ENCODE measurements at places on chromosomes 7 and 10.
A peak's percentile ranks its signal among the peaks of the same experiment; 100 is the strongest.

DNA sequence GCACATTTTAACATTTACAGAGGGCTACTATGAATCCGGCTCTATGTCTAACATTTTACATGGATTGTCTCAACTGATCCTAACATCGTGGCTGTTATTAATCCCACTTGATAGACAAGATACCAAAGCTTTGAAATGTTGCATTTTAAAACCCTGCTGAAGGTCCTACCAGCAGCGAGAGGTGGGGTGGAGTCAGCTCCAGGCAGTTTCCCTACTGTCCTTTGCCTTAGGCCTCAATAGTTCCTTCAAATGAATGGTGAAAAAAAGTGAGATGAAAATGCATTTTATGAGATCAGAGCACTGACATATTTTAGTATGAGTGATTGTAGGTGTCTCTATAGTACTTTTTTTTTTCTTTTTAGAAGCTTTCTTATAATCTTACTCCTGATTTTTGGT lies 26.6 kb downstream of the BAIAP2L1 start:
- no peak for DNase-seq

DNA sequence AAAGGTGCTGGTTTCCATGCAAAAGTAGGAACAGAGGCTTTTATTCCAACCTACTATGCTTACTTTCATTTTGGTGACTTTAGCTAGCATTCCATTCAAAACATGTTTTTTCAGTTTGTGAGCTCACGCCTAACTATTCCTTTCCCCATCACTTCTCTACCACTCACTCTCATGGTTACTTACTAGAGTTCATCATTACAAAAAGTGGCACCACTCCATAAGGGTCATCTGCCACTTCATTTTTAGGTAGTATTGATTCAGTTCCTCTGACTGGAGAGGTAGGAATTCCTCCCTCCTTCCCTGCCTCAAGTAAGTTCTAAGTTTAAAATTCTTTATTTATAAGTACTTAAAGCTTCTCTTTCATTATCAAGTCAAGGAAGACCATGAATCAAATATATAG lies 543.1 kb downstream of the HTR7 start:
- DNase-seq: no peak

GRCh38 chr10:119370972-119371703 lies 163.8 kb downstream of the GRK5 start:
- DNase-seq: no peak

- DNase-seq: no peak
Measured at GRCh38 chr7:24968165-24968564, 11.8 kb downstream of the OSBPL3 start.

DNA sequence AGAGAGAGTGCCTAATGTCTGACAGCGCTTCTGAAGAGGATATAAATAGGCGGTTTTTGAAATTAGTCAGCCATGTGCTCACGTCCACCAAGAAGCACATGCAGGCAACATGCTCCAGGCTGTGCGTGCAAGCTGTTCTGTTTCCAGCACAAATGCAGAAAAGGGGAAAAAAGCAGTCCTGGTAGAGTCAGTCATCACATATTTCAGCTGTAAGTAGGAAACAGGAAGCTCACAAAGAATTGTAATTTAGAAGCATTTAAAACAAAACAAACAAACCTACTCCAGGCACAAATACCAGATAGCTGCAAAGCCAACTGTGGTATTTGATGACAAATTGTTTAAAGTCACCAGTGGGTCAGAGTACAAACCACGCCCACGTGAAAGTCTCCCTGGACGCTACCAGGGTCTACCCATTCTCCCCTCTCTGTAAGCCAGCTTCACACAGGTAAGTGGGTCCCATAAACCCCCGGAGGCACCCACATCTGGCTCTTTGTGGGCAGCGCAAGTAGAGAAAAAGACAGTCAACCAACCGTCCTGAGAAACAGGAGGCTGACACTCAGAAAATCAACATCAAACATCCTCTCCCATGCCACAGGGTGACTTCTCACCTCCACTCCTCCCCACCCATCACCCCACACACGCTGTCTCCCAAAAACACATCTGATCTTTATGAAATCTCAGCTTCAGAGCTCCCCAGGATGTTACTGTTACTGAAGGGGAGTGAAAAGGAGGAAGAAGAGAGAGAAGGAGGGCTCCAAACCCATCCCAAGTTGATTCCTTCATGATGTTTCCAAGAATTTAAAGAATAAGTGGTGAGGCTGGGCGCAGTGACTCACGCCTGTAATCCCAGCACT lies 186.4 kb downstream of the FAM107B start:
- no peak for DNase-seq

DNA sequence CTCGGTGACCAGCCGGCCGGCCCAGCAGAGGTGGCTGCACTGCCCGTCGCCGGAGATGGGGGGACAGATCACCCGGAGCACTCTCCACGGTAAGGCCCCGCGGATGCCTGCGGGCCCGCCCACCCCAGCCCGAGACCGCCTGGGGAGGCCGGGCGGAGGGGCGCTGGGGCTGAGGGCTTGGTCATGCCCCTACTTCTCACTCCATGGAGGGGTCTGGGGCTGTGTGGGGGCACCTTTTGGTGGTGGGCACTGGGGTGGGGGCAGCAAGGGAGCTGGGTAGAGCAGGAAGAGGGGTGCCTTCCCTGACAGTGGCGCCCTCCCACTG lies 61.8 kb downstream of the NEURL1 start:
- DNase-seq: no peak

GRCh38 chr7:63789378-63790176 lies 209.1 kb upstream of the ZNF722 start:
- DNase-seq: no peak

- DNase-seq: peak; percentile 21
Measured at GRCh38 chr10:73095481-73096021, 1.1 kb downstream of the P4HA1 start.

- no peak for DNase-seq
Measured at GRCh38 chr7:142790056-142790455, 19.3 kb downstream of the PRSS2 start.

DNA sequence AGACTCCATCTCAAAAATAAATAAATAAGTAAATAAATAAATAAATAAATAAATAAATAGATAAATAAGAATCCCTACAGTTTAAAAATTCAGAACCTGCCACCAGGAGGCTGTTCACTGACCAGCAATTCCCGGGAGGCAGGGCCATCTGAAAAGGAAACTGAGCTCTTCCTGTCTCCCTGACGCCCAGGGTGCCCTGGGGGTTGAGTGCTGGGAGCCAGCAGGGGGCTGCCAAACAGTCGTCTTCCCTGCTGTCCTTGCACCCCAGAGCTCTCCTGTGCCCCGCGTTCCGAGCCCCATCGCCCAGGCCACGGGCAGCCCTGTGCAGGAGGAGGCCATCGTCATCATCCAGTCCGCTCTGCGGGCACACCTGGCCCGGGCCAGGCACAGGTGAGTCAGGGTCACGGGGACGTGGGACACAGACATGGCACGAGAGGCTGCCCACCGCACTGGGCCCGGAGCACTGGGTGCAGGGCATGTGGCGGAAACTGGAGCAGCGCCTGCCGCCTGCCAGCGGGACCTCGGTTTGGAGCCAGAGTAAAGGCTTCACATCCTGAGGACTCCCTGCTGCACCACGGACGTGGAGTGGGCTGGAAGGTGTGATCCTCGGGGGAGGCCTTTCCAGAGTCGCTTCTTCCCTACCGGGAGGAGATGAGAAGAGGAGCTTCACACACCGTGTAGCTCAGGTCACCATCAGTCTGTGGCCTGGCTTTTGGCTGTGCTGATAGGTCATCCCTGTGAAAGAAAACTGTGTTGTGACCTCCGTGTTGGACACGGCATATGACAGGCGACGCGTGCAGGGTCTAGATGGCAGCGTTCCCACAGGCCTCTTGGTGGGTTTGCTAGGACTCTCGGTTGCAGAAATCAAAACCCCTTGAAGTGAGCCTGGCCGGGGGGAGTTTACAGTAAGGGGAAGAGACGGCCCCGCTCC lies 25.9 kb upstream of the TTYH3 start:
- no peak for DNase-seq

DNA sequence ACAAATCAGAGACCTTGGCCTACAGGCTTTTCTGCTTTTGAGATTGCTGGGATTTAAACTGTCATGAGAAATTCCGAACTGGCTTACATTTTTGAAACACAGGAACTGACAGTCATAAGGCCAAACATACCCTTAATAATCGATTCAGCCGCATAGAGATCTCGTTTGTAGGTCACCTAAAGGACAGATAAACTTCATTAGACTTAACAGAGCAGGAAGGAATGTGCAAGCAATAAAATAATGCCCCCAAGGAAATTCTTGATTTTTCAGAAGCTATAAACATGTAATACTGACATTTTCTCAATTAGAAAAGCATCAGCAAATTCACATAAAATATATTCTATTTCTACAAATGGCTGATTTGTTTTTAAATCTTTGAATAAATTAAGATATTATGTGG lies 120.0 kb downstream of the CRPPA start:
- no peak for DNase-seq

- DNase-seq: no peak
Measured at GRCh38 chr7:30206491-30206890, 71.7 kb downstream of the MTURN start.

- DNase-seq: no peak
Measured at GRCh38 chr7:105913947-105914346, 37.5 kb upstream of the ATXN7L1 start.

GRCh38 chr10:132790470-132790869 lies 4.5 kb upstream of the NKX6-2 start:
- DNase-seq: no peak

DNA sequence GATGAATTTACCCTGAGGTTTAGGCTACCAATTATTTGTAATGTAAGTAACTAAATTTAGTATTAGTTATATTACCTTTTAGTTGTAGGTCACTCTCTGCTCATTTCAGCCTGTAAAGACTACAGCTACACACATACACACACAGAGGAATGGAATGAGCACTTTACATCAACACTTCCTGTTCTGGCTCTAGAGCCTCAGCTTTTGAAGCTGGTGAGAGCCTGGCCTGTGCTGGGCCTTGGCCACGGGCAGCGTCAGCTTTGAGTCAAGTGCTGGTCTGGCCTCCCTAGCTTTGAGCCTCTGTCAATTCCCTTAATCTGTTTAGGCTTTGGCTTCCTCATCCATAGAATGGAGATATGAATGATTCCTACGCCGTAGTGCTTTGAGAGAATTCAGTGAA lies 141.7 kb downstream of the EGFR start:
- DNase-seq: no peak

DNA sequence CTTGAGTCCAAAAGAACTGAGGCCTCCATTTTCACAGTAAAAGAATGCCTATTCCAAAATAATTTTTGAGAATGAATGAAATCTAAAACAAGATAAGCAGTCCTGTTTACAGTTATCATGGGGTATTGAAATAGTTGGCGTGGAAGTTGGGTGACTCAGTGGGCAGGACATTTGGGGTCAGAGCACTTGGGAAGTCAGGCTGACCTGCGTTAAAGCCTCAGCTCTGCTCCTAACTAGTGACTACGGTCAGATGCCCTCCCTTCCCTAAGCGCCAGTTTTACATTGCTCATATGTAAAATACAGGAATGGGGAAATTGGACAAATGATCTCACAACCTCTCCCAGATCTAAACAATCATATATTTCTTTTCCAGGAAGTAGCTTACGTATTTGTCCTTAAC lies 2.3 kb upstream of the PAPSS2 start:
- DNase-seq: no peak

- DNase-seq: no peak
Measured at GRCh38 chr10:115659616-115660015, 566.5 kb downstream of the ATRNL1 start.

DNA sequence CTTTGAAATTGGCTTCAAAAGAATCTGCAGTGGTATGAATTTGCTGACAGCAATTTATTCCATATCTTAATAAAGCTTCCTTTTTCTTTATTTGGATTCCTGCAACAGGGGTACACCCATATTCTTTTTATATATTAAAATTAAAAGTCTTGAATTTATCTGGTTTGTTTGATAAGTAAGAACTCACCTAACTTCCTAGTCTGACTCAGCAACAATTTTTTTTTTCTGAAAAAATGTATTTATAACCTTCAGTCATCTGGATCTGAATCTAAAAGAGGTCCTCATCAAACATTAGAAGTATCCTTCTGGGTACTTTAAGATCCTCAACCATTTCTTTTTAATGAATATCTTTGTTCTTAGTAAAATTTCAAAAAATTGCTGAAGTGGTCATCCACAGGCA lies 4.5 kb downstream of the EPHB6 start:
- no peak for DNase-seq

GRCh38 chr7:101494602-101495329 lies 132.1 kb downstream of the COL26A1 start:
- DNase-seq: no peak

Data from activated CD4-positive, alpha-beta T cell treated with anti-CD3 and anti-CD28 coated beads for 24 hours (primary cell).